CD8-positive, alpha-beta T cell (primary cell): ENCODE measurements at places on chromosomes 5 and 9.
A peak's percentile ranks its signal among the peaks of the same experiment; 100 is the strongest.

DNA sequence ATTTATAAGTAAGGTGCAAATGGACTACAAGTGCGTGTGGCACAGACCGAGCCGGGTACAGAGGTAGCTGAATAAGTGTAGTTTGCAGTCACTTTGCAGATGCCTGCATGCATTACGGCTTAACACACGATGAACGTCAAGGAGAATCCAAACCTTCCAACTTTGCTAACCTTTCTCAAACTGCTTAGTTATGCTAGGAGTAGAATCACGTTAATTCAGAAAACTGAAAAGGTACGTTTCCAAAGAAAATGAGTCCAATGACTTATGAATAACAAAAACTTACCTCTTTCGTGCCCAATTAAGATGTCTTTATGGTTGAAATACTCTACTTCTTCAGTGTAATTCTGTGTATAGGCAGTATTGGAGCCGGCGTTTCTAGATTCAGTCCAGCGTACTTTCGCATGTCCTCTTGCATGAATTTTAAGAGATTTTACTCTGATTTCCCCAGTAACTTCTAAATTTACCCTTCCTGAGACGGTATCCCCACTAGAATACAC is 539 bp downstream of the ARRDC3 start:
- DNase-seq, result peak; percentile 68

- DNase-seq, result no peak
These were observed 24.0 kb downstream of the TRIP13 start for GRCh38 chr5:916441-917293.

GRCh38 chr9:32533336-32533735 is 7.3 kb upstream of the RIGI start:
- no peak for DNase-seq

DNA sequence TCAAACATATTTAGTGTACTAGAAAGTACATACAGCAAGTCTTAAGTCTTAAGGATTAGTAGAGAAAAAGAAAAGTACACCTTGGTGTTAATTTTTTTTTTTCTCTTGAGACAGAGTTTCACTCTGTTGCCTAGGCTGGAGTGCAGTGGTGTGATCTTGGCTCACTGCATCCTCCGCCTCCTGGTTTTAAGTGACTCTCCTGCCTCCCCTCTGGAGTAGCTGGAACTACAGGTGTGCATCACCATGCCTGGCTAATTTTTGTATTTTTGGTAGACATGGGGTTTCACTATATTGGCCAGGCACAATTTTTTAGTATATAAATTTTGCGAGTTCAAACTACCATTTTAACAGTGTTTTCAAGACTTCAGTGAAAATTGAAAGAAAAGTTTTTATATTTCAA is 1941.1 kb upstream of the CDH6 start:
- DNase-seq, result no peak

DNA sequence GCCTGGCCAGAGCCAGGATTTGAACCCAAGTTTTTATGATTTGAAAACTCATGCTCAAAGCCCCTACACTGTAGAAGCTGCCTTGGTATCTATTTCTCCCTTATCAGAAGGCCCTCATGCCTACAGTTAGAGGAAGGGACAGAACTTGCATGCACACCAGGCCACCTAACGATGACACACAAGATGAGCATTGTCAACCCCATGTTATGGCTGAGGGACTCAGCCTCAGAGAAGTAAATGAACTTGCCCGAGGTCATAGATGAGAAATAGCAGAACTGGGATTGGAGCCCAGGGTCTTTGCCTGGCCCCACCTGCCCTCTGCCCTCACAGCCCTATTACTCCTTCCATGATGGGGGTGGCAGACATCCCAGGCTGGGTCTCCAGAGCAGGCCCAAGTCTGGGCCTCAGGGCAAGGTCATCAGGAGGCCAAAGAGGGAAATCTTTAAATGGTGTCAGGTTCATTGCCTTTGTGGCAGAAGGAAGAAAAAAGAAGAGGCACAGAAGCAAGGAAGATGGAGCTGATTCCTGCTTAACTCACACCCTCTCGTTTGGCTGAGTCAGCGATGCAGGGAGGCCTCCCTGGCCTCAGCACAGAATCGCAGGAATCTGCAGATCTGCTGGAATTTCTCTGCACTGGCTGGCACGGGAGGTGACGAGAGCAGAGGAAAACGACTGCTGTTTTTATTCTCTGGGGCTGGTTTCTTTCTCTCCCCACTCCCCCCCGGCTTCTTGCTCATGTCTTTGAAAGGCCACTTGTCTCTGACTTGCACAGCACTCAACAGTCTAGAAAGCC is 20.6 kb upstream of the CRB2 start:
- no peak for DNase-seq

DNA sequence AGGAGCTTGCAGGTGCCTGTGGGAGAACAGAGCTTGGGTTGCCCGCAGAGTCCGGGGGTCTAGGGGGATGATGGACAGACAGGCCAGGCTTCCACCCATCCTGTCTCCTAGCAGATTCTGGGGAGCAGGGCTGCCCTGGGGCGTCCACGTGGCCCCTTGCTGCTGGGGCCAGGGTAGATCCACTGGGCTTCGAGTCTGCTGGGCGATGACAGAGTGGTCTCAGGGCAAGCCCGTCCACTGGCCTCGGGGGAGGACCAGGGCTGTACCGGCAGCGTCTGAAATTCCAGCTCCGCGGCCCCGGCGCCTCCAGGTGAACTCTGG is 124.2 kb upstream of the IRX4 start:
- DNase-seq, result no peak

DNA sequence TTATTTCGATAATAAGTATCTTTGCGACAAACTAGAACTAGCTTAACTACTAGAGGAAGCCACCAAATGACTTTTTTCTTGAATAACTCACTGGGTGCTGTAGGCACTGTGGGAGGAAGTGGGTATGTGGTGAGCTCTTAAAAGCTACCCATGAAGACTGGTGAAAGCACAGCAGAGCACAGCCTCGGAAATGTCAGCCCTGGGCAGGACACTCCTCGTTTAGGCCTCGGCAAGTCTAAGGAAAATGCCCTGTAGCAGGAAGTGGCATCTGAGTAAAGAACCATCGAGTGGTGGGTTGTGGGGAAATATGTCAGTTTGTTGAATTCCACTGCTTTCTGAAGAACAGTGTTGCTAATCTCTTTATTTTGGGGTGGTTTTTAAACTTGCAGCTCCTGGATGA is 44.0 kb upstream of the NCS1 start:
- DNase-seq, result peak; percentile 90

GRCh38 chr9:68631811-68632210 is 73.2 kb upstream of the PIP5K1B start:
- DNase-seq, result no peak

GRCh38 chr5:181223058-181223728 is at the start of gene TRIM41:
Gene TRIM41, plus strand, starts transcription at chr5:181223281. Its CDS starts 719 bp downstream, at chr5:181224000.
- peak; percentile 98 for DNase-seq

GRCh38 chr5:127492854-127493738 is 24.3 kb upstream of the PRRC1 start:
- DNase-seq, result peak; percentile 54

DNA sequence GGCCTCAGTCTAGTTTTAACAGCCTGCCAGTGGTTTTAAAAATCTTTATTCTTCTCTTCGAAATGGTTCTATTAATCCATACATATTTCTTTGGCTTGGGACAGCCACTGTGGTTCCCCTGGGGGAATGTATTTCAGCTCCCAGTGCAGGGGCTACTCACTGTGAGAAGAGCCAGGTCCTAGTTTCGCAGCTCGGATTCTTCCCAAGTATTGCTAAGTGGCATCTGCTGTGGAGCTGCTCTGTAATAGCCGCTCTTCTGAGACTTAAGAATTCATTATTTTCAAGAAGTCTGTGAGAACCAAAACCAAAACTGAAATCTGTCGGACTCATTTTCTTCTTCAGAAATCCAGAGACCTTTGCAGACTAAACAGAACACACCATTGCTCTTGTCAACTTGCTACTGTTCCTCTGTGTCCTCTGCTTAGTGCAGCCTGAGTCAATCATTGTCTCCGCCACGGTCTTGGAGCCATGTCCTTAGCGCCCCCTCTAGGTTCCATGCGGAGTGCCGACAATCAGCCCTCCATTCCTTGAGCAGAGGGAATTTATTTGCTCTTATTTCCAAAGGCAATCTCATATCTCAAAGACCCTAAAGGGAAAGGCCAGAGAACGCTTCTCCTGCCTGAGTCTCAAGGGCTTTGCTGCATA is 478.2 kb downstream of the SPATA31D1 start:
- no peak for DNase-seq

DNA sequence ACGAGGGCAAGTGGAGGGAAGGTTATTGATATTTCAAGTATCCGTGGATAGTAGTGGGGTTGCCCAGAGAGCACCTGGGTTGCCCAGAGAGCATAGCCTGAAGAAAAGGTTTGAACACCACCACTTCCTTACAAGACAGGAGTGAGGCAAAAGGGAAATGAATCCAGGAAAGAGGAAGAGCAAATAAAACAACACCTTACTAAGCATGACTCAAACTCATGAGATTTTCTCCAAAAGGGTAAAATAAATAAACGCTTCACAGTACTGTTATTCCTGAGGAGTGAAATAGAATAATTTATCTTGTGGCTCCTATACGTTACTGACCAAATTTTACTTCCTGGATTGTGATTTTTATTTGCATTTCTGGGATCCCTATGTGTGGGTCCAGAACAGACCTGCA is 65.2 kb upstream of the PTPRD start:
- DNase-seq, result no peak

DNA sequence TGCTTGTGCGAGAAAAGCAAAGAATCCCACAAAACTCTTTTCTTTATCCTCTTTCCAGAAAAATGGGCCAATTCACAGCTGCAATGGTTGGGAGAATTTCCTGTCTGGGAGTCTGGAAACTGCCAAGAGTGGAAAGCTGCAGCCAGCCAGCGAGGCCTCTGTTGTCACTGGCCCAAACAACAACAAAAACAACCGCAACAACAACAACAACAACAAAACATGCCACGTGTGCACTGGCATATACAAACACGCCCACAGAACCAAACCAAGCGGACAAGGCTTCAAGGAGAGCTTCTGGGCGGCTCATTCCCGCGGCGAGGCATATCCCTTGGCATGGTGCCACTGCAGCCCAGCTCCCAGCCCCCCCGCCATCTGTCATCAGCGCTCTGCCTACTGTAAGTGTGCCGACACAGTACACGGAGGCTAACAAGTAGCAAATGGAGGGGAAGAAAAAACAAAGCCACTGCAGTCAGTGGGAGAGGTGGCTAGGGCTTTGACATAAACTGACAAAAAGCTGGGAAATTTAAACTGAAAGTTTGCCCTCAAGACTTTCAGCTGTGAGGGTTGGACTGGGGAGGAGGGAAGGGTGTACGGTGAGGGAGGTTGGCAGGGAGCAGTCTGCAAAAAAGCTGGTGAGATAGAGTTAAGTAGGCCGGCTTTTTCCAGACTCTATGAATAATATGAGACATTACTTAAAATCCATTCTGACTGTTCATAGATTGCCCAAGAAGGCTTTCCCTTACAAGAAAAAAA is 165.0 kb upstream of the ZNF462 start:
- DNase-seq, result no peak

- DNase-seq, result no peak
These were observed 39.3 kb downstream of the CAPSL start for GRCh38 chr5:35898952-35899660.

DNA sequence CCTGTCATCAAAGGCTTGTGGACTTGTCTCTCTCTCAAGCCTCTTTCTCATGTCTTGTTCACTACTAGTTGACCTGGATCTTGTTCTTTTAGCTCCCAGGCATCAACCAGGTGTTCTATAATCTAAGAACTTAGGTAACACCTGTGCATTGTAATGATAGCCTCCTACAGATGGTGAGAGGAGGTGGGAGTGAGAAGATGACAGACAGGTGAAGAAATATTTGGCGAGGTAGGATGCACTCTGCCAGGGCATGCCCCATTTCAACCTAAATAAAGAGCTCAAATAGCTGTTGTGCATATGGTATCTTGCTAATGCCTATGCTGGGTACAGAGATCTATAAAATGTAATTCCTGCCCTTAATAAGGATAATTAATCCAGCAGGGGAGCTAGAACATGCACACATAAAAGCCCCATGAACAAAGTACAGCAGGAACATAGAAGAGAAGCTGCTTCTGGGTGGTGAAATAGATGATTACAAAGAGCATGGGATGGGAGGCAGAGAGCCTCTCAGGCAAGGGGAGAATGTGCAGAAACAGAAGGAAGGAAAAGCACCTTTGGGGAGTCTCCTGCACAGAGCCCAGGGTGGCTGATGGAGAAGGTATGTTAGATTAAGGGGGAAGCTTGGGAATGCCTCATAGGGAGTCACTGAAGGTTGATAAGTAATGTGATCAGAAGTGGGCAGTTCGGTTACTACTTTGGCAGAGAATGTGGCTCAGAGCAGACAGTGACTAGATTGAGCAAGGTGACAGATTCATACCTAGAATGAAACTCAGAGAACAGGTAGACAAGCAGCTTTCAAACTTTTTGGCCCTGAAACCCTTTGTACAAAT is 28.0 kb upstream of the PLIN2 start:
- no peak for DNase-seq

DNA sequence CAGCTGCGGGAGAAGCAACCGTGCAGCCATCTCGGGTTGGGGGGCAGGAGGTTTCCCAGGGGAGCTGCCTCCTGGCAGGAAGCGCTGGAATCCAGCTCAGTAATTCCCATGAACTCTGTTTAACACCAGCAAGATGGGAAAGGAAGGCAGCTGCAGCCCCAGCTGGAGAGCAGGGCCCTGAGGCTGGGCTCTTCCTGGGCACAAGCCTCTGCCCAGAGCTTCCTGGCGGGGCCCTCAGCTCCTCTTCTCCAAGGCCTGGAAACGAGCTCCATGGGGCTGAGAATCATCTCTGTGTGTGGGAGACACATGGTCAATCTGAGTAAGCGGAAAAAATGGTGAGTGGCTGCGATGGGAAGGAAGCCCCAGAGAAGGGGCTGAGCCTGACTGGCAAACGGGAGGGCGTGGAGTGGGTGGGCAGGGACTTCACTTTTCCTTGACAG is 6.3 kb downstream of the MRPL36 start:
- no peak for DNase-seq

- DNase-seq, result no peak
These were observed 102.4 kb upstream of the APC start for GRCh38 chr5:112635276-112635675.

- no peak for DNase-seq
These were observed 16.2 kb downstream of the COL5A1 start for GRCh38 chr9:134657666-134658377.

GRCh38 chr9:23541976-23542375 is 284.1 kb downstream of the ELAVL2 start:
- DNase-seq, result no peak

DNA sequence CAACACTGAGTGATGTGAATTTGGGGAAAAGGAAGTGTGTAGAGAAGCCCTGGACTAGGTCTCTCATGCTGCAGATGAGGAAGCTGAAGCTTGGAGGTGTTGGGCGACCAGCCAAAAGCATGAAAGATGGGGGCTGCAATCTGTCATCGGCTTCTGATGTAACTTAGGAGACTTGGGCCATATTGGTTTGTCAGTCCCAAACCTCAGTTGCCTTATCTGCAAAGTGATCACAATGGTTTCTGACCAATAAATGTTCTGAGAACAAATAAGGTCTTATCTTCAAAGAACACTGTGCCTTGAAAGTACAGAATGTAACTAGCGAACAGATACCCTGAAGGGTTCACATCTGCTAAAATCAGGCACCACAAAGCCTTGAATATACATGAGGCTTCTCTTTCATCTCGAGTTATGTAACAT is 198.4 kb upstream of the NR3C1 start:
- DNase-seq, result no peak

- DNase-seq, result no peak
These were observed 22.7 kb upstream of the CDKN2B start for GRCh38 chr9:22031655-22032411.

GRCh38 chr9:27129221-27129620 is 20.2 kb downstream of the TEK start:
- no peak for DNase-seq

GRCh38 chr5:102670224-102670836 is 84.8 kb upstream of the PAM start:
- DNase-seq, result no peak

GRCh38 chr5:71882826-71883741 is 164.0 kb downstream of the CARTPT start:
- DNase-seq, result no peak
